ENCODE measurements at places on chromosomes 11 and 22.

GRCh38 chr11:22670830-22671229 lies 4.4 kb downstream of the GAS2 start:
- no peak for DNase-seq

DNA sequence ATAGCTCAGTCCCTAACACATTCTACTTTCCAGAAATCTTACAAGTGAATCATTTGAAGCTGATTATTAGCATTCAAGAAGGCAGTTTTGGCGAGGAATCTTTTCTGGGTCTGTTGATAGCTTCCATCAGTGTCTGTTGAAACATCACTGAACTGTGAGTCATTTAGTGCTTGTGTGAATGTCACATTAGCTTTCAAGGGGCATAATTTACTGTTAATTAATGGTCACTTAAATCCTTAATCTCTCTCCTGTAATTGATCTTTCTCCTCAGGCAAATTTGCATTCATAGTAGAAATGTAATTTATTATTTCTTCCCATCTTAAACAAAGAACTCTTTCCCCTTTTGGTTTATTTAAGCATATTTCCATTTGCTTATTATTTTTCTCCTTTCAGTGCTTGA lies 2.6 kb downstream of the HTR3B start:
- no peak for DNase-seq

DNA sequence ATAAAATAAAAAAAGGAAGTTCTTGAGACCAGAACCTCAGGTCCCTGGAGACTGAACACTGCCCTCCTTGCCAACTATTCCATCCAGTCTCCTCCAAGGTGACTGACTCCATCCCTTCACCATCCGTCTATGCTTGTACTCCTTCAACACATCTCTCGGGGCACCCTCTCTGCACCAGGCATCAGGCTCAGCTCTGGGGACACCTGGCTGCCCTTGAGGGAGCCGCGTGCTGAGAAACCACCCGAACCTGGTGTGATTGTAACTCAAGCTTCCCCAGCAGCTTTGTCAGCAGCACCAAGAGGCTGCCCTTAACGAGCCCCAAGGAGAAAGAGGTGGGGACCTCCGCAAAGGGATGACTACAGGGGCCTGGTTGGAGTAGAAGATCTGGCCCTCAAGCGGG lies 1.7 kb downstream of the PTPN5 start:
- no peak for DNase-seq

DNA sequence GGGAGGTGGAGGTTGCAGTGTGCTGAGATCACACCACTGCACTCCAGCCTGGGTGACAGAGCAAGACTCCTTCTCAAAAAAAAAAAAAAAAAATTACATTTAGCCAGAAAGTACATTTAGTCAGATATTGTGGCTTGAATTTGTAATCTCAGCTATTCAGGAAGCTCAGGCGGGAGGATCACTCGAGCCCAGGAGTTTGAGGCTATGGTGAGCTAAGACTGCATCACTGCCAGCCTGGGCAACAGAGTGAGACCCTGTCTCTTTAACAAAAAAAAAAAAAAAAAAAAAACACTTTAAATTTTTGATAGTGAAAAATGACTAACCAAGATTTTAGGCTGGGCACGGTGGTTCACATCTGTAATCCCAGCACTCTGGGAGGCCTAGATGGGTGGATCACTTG lies 27.3 kb downstream of the MRTFA start:
- DNase-seq = no peak

- no peak for DNase-seq
Measured at GRCh38 chr11:94854770-94855633, 86.8 kb downstream of the AMOTL1 start.

GRCh38 chr11:96256215-96257011 lies 86.6 kb downstream of the MAML2 start:
- DNase-seq = no peak

DNA sequence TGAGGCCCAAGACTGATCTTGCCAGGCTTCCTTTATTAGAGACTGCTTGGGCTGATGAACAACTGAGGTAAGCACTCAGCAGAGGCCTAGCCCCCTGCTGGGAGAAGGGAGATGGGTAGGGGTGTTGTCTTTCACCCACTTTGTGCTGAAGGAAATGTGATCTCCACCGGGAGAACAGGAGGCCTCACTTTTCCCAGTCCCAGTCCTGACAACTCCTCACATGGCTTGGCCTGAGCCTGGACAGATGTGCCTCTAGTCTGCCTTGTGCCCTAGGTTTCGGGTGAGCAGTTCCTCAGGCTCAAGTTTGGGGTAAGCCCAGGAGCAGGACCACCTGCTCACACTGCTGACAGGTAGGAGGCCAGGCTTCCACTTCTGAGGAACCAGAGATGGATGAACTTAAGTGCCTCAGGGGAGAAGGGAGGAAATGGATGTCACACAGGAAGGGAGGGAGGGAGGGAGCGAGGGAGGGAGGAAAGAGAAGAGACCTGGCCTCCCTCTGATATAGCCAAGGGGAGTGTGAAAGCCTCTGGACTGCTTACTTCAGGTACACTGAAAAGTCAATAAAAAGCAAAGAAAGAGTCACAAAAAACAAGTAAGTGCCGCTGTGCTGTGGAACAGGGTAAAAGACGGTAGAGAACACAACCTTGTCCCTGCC lies 8.1 kb downstream of the CLPB start:
- DNase-seq = no peak

DNA sequence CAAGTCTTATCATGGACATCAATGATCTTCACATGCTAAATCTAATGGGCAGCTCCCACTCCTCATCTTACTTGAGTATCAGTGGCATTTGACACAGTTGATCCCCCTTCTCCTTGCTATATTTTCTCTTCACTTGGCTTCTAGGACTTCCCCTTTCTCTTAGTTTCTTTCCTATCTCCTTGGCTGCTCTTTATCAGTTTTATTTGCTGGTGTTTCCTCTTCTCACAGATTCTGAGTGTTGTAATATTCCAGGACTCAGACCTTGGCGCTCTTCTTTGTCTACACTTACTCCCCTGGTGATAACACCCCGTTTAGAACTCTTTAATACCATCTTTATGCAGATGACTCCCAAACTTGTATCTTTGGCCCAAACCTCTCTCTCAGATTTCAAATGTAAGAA lies 33.9 kb upstream of the RASSF10 start:
- no peak for DNase-seq

DNA sequence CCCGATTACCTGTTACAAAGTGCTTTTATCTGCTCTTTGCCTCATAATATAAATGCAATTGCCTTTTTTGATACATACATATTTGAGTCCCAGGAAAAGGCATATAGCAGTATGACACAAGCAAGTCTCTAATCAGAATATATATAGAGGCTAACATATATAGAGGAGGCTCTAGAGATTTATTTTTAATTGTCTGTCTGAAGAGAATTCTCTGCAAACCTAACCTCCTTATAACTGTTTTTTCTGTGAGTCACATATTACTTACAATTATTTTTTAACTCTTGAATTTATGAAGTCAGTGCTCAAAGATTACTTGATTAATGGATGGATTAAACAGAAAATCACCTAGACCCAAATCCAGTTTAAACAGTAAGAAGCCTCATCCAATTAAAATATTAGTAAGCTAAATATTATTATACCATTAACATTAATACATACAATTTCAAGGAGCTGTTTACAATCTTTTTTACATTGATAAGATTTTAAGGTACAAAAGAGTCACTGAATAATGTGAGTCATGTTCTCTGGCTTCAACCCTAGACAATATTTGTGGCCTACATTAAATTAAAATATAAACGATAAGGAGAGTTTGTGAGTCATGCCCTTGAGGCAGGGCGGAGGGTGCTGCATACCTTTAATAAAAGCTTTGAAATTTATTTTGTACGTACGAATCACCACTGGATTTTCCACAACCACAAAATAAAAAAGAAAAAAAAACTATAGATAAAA lies 19.2 kb upstream of the MMP13 start:
- no peak for DNase-seq

GRCh38 chr11:43845816-43846215 lies 34.8 kb upstream of the ALKBH3 start:
- no peak for DNase-seq

DNA sequence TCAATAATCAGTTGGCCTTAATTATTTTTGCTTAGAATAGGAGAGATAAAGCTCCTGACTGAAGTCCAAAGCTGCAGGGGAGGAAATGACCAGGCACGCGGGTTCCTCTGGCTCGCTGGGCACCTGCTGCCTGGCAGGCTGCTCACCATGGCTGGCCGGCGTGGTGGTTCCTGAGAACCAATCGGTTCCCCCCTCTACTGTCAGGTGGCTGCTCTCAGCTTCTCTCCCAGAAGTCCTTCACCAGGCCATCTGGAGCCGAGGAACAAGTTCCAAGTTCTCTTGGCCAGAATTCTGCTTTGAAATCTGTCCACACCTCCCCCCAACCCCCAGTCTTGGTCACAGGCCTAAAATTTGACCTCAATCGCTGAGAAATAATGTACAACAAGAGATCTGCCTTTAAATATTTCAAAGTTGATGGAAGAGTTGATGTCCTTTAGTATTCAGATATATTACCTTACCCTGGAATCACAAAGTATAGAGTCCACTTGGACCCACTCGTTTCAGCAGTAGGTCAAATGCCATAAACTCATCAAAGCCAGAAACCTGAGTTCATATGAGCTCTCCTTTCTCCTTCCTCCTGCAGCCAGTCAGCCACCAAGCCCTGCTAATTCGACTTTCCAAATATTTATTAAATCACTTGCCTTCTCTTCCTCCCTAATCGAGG lies 25.2 kb downstream of the EXPH5 start:
- peak; percentile 48 for DNase-seq

DNA sequence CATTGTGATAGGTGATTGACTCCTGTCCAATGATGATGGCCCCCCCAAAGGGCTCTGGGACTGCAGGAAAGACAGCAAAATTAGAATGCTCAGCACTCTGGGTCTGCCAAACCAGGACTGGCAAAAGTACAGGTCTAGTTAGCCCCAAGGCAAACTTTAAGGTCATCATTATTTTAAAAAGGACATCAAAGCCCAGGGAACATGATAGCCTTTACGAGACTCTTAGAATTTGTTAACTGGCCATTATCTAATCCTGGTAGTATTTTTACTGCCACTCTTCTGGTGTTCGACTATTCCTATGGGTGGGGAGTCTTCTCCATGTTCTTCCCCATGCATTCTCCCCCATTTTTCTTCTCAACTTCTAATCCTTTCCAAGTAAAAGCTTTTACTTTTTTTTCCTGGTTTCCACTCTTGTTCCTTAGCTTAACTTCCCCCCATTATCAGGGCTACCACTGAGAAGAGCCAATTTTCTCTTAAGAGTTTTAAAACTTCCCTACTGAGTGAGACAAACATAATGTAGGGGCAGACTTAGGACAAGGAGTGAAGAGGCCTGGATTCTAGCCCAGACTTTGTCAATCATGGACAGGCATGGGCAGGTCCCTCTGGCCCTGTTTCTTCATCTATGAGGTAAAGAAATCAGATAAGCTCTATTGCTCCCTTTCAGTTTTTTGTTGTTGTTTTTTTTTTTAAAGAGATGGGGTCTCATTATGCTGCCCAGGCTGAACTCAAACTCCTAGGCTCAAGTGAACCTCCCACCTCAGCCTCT lies 7.1 kb downstream of the DDB1 start:
- DNase-seq = no peak

GRCh38 chr11:68383976-68384501 lies 71.6 kb downstream of the LRP5 start:
- DNase-seq = peak; percentile 74

GRCh38 chr11:8225589-8226036 lies 38.1 kb downstream of the LMO1 start:
- DNase-seq = peak; percentile 88

- no peak for DNase-seq
Measured at GRCh38 chr22:38792833-38793232, 1.1 kb downstream of the DNAL4 start.

DNA sequence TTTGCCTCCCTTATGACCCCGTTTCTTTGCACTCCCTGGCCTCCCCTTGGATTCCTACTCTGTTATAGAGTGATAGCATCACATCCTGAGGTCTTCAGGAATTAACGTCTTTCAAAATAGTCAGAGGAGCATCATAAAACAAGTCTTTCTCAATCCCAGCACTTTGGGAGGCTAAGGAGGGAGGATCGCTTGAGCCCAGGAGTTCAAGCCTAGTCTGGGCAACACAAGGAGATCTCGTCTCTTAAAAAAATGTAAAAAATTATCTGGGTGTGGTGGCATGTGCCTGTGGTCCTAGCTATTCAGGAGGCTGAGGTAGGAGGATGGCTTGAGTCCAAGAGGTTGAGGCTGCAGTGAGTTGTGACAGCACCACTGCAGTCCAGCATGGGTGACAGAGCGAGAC lies 68.7 kb upstream of the AMPD3 start:
- no peak for DNase-seq

DNA sequence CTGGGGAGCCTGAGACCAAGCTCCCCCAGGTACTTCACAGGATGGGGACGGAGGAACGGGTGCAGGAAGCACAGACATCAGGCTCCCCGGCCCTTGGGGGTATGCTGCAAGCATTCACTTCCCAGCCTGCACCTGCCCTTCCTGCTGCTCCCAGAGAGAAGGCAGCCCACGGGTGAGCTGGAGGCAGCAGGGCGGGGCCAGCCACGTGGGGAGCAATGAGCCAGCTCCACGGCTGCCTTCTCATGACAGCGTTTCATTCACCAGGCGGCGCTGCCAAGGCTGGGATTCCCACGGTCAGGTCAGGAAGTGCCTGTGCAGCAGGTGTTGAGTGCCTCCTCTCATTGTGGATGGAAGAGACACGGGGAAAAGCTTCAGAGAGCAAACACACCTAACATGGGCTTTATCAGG lies 14.5 kb upstream of the PHLDA2 start:
- DNase-seq = no peak

- no peak for DNase-seq
Measured at GRCh38 chr22:25508161-25508560, 56.3 kb upstream of the GRK3 start.

DNA sequence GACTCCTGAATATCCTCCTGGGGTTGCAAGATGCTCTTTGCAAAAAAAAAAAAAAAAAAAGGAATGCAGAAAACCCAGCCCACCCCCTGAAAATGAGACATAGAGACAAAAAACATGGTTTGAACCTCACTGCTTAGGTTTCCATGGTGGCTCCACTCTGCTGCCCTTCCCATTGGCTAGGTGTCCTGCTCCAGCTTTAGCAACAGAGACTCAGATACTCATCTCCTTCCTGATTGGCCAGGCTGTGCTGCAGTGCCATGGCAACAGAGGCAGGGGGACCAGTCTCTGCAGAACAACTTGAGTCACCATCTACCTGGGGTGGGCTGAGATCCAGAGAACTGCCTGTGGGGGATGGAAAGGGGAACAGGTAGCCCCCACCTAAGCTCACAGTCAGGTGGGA lies 17.4 kb upstream of the YWHAH start:
- no peak for DNase-seq

Measured in femur (tissue), 1 donor.